Hematopoietic multipotent progenitor cell treated with erythropoietin and hydrocortisone succinate and interleukin-3 and kit ligand, for 4 days (in vitro differentiated cells): ENCODE measurements at places on chromosomes 16 and 17.
A peak's percentile ranks its signal among the peaks of the same experiment; 100 is the strongest.

- DNase-seq: peak; percentile 58
These were observed 15.5 kb downstream of the GSE1 start for GRCh38 chr16:85628645-85629044.

GRCh38 chr17:39563476-39563875, 44.2 kb downstream of the NEUROD2 start:
- peak; percentile 78 for DNase-seq

DNA sequence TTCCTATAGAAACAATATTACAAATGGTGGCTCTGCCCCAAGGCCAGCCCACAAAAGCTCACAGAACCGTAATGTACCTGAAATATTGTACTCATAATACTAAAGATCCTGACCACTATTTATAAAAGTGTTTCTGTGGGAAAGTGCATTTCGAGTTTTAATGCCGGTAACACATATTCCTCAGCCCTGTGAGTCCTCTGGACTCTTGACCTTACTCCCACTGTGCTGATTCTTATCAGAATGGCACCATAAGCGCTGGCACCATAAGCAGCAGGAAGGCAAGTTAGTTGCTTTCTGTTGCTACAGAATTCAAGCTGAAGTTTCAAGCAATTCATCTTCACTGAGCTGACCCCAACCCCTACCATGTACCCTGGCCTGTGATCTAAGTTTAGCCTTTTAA, 36.4 kb upstream of the MED13 start:
- no peak for DNase-seq

DNA sequence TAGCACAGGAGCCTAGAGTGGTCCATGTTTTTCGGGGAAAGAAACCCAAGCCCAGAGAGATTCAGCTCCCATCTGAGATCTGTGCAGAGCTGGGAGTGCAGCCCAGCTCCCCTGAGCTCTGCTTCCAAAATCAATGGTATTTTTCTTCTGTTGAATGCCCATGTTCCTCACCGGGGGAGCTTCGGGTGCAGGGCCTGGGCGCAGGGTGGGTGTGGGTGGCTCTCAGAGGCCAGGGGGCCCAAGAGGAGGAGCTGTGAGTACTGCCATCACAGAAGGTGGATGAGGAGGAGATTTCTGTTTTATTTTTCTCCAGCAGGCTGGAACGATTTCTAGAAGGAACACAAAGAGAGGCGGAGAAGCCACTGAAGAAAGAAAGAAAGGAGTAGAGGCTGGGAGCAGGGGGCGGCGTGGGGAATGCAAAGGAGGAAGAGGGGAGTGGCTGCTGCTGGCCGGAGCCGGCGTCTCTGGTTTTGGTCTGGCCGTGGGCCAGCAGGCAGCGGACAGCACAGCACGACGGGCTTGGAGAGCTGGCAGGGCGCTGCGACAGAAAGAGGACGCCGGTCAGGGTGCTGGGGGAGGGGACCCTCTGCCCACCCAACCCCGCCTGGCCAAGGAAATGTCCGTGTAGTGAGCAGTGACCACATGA, 76.2 kb upstream of the KSR1 start:
- peak; percentile 55 for DNase-seq

DNA sequence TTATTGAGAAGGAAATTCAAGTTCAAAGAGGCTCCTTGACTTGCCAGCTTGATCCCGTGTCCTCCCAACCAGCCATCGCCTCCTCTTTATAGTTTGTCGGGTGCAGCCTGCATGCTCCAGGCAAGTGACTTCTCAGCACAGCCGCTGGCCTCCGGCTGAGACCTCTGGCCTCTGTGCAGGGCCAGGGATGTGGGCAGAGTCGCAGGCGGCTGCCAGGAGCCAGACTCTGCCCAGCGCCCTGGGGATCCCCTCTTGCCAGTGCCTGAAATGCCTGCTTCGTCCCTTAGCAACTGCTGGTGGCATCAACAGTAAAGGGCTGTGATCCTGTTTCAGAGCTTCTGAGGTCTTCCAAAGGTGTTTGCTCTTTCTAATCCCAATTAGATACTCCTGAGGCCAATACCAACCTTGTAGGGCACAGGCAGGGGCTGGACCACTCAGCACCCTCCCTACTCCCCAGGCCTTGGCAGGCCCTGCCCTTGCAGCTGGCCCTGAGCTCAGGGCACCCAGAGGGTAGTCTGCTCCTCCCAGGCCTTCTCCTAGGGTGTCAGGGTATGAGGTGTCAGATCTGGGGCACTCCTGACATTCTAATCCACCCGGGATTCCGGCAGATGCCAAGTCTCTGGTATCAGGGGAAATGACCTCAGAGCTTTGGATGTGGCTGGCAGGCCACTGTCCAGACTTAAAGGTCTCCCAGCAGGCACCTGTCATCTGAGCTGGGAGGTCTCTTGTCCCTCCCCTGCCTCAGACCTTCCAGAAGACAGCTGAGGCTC, 68.0 kb upstream of the SIAH1 start:
- no peak for DNase-seq

DNA sequence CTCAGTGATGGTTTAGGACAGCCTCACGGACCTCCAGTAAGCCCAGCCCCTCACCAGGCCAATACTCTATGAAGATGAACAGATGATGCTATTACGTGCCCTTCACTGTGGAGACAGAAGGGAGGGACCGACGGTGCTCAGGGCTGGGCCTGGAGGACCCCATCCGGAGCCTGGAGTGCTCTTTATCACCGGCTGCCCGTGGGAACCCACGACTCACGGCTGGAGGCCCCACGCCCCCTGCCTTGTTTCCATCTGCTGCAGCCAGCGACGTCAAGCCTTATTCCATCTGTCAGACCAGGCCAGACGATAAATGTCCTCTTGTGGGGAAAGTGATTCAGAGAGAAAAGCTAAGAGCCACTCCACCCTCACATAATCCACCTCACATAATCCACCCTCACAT, 4.0 kb upstream of the TIMM22 start:
- DNase-seq: no peak

GRCh38 chr16:69937465-69937951, 13.6 kb upstream of the CLEC18A start:
- DNase-seq: no peak

GRCh38 chr16:6926341-6926740, 406.3 kb upstream of the RBFOX1 start:
- no peak for DNase-seq

GRCh38 chr16:68786685-68787418, 49.8 kb downstream of the CDH1 start:
- no peak for DNase-seq

- peak; percentile 78 for DNase-seq
These were observed 9.1 kb downstream of the TIMP2 start for GRCh38 chr17:78915872-78916632.

DNA sequence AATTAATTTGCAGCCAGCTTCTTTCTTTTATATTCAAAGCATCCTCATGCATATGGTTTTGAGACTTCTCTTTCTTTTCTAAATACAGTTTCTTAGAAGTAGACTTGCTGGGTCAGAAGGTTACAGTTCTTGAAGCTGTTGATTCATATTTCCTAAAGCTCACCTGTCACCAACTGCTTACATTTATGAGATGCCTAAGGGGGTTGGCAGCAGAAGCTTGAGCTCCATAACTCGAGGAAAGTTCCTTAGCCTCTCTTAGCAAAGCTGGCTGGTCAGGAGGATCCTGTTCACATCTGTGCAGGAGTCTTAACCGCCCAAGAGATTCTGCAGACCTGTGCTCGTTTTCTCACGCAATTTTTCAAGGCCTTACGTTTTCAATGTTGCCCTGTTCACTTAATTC, 218.8 kb downstream of the SNX29 start:
- DNase-seq: no peak

DNA sequence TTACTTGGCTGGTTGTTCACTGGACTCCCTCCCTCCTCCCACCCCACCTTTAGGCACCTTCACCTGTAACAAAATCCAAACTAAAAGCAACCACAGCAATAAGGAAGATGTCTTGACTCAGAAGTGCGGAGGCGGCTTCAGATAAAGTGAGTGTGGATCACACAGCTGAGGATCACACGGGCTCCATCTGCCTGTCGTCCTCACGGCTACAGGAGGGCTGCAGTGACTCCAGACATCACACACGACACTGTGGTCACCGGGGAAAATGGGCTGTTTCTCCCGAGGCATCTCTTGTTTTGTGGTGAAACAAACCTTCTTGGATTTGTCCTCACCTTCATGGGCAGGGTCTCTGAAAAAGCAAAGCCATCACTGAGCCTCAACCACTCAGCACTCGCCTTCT, 7.9 kb upstream of the ACSF3 start:
- no peak for DNase-seq

GRCh38 chr17:64787255-64787920, 125.3 kb upstream of the SMURF2 start:
- no peak for DNase-seq

GRCh38 chr16:85426806-85427205, 186.3 kb upstream of the GSE1 start:
- no peak for DNase-seq

GRCh38 chr16:57889960-57890751, 80.8 kb downstream of the CNGB1 start:
- DNase-seq: peak; percentile 53

DNA sequence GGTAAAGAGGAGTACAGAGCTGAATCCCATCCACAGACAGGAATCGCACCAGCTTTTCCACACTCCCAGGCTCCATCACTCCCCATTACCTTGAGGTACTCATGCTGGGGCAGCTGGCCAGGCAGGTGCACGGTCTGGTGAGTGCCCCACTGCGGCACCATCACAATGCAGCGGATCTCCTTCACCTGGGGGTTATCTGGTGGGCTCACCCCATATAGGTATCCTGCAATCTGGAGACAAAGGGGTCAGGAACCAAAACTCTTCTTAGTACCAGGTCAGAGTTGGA, 1.8 kb upstream of the RILP start:
- no peak for DNase-seq

- peak; percentile 45 for DNase-seq
These were observed 294.5 kb downstream of the SNX29 start for GRCh38 chr16:12271006-12271405.

DNA sequence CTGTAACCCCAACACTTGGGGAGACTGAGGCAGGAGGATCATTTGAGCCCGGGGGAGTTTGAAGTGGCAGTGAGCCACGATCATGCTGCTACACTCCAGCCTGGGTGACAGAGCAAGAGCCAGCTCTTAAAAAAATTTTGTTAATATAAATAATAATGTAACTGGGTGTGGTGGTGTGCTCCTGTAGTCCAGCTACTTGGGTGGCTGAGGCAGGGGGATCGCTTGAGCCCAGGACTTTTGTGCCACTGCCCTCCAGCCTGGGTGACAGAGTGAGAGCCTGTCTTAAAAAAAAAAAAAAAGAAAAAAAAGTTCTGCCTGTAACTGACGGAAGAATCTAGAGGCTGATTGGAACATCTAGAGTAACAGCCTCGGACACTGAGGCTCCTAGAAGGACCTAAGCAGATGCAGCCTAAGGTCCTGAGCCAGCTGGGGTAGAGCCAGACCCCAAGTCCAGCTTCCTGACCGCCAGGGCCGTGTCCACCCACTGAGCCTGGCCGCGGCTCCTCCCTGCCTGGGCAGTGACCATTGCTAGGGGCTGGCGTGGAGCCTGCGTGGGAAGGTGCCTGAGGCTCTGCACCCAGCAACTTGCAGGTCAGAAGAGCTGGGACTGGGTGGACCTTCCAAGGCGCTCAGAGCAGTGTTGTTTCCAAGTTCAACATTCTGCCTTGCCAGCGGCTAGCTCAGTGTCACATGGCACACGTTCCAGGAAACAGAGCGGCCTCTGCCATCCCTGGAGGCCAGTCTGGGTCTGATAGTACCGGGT, 209.4 kb upstream of the CIBAR2 start:
- DNase-seq: peak; percentile 70

DNA sequence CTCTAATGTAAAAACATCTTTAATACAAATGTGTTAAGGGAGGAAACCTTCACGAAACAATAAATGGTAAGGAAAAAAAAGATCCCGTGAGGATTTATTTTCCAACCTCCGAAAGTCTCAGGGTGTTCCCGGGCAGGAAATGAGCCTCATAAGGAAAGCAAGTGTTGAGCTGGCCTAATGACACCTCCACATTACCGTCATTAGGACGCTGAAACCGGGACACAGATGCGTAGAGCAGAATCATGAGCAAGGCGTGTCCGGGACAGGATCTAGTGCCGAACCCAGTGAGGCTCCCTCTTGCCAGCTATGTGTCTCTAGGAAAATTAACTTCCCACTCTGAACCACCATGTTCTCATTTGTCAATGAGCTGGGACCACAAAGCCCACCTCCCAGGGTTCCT, 22.7 kb upstream of the CYTH1 start:
- no peak for DNase-seq

- DNase-seq: no peak
These were observed 19.1 kb downstream of the CRAMP1 start for GRCh38 chr16:1631230-1631629.

GRCh38 chr16:14236401-14236800, 165.3 kb downstream of the MRTFB start:
- peak; percentile 7 for DNase-seq

- DNase-seq: peak; percentile 29
These were observed 119.8 kb downstream of the HIC1 start for GRCh38 chr17:2174468-2175293.

GRCh38 chr17:51601622-51602261, 341.4 kb downstream of the UTP18 start:
- DNase-seq: peak; percentile 13

GRCh38 chr17:75542728-75543336, 17.3 kb downstream of the LLGL2 start:
- DNase-seq: no peak

GRCh38 chr17:55053855-55054254, 85.3 kb downstream of the STXBP4 start:
- DNase-seq: peak; percentile 54

DNA sequence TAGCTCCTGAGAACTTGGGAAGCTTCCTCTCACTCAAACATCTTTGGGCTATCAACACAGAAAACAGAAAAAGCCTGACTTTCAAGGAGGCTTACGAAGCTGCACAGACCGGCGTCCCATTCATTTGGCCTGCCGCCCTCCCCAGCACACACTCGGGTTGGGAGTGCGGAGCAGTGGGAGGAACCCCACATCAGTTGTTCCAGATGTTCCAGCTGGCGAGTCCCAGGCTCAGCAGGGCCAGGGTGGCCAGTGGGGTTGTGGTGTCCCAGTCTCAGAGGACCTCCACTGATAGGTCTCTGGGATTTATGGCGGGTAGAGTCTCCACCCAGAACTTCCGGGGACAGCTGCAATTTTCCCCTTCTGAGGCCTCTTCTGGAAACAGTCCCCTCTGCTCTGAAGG, 43.1 kb upstream of the DLX4 start:
- no peak for DNase-seq

DNA sequence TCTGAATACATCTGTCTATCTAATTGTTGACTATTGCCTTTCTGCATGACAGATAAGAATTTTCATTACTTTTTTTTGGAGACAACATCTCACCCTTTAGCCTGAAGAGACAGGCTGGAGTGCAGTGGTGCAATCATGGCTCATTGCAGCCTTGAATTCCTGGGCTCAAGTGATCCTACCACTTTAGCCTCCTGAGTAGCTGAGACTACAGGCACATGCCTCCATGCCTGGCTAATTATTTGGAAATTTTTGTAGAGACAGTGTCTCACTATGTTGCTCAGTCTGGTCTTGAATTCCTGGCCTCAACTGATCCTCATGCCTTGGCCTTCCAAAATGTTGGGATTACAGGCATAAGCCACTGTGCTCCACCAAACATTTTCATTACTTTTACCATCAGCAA, 99.8 kb upstream of the ELAC2 start:
- DNase-seq: no peak

GRCh38 chr16:58471209-58471975, 28.6 kb upstream of the NDRG4 start:
- no peak for DNase-seq

GRCh38 chr17:36602924-36603384, 1.6 kb downstream of the MRM1 start:
- DNase-seq: peak; percentile 91
